CD4-positive, CD25-positive, alpha-beta regulatory T cell (primary cell): ENCODE measurements at places on chromosomes 1 and 21. TPM values are rescaled to one million over a fixed set of nuclear protein-coding genes. Genes with fewer than 3 reads are reported as not detected.

The KLF17 gene
- total RNA-seq: not detected

DNA sequence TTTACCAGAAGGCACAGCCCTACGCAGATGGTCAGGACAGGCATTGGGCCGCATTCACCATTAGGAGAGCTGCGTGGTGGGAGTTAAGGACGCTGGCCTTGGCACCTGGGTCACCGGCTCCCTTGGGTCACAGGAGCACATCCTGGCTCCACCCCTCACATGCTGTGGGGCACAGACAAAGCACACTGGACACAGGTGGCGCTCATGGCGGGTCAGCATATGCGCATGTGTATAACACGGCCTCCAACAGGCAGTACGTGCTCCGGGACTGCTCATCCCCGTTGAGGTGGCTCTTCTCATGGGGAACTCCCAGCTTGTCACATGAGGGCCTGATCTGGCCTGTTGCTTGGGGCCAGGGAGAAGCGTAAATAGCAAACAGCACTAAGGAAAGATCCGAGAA, 25.0 kb downstream of the PGBD5 start:
- no peaks in the 10 kb centered on the region for H3K36me3 ChIP-seq
- H3K27me3 ChIP-seq: no peaks in the 10 kb centered on the region
- H3K27ac ChIP-seq: no peak overlapping the region
- H3K4me3 ChIP-seq: no peak overlapping the region
- no peak for DNase-seq

The AMY1A gene
- not detected for total RNA-seq

The MAN1C1 gene
- total RNA-seq: 15.1 TPM

- H3K27ac ChIP-seq: no peak overlapping the region
- H3K27me3 ChIP-seq: no peaks in the 10 kb centered on the region
- H3K4me1 ChIP-seq: no peaks in the 10 kb centered on the region
These were observed 29.3 kb upstream of the SLC45A3 start for GRCh38 chr1:205709640-205710039.

The BCAN gene
- total RNA-seq: not detected

DNA sequence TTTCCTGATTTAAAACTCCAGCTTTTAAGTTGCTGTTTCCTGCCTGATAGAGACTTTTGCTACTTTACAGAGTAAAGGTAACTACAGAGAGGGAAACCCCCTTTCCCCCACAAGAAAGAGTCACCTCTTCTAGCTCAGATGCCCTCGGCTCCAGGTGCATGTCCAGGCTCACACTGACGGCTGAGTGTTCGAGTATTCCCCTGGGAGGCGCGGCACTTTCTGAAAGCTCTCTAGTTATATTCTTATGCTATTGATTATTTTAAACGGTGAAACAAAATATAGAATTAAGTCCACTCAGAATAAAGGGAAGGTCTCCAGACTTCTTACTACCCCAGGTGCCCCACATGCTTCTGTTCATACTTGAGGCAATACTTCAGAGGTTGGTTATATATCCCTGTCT, 160.3 kb upstream of the FMN2 start:
- H3K27me3 ChIP-seq: no peaks in the 10 kb centered on the region
- no peak for DNase-seq
- no peak overlapping the region for H3K4me3 ChIP-seq
- H3K27ac ChIP-seq: no peak overlapping the region

DNA sequence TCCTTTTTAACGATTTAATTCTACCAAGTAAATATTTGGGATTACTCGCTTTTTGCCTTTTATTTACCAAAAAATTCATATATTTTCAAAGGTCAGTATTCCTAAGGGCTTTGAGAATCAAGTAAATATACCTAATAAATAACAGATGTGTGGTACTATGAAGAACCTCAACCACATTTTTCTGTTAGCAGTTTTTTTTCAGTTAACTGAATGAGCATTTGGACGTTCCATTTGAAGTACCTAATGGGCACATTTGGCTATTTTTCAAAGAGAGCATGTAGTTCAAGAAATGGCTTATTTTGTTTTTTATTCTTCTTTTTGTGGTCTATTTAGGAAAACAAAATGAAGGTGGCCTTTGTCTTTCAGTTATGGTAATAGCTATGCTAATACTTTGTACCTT, 253.0 kb downstream of the GPR52 start:
- H3K4me3 ChIP-seq: no peak overlapping the region
- no peaks in the 10 kb centered on the region for H3K4me1 ChIP-seq
- H3K27me3 ChIP-seq: no peaks in the 10 kb centered on the region
- H3K36me3 ChIP-seq: peaks cover 4% of the 10 kb centered on the region

The PEAR1 gene
- total RNA-seq: 1.3 TPM

- no peaks in the 10 kb centered on the region for H3K27me3 ChIP-seq
- H3K27ac ChIP-seq: no peak overlapping the region
- no peak overlapping the region for H3K4me3 ChIP-seq
These were observed 27.1 kb upstream of the MPZL1 start for GRCh38 chr1:167694691-167695090.

The PROK1 gene
- total RNA-seq: not detected

The NSL1 gene
- total RNA-seq: 24.4 TPM

GRCh38 chr1:143574891-143575520, 396.8 kb downstream of the FAM72C start:
- H3K4me1 ChIP-seq: no peaks in the 10 kb centered on the region
- H3K4me3 ChIP-seq: no peak overlapping the region
- H3K27ac ChIP-seq: no peak overlapping the region
- no peaks in the 10 kb centered on the region for H3K27me3 ChIP-seq
- no peaks in the 10 kb centered on the region for H3K36me3 ChIP-seq

The CACNA1S gene
- total RNA-seq: not detected

DNA sequence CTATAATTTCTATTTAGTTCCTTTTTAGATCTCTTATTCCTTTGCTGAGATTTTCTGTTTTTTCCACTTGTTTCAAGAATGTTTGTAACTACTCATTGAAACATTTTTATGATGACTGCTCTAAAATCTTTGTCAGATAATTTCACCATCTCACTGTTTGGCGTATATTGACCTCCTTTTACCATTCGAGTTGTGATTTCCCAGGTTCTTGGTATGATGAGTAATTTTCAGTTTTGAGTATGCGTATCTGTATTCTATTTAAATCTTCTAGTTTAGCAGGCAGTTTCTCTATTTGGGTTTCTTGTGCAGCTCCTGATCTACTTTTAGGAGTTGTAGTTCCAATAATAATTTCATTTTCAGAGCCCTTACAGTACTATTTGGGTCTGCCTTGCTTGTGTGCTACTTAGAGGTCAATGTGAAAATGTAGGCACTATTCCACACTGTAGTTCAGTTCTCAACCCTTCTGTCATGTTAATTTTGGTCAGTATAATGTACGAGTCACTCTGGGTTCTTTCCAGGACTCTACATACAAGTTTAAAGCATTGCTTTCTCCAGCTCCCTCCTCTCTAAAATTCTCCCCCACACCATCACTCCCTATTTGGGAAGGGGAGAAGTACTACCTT, 115.5 kb downstream of the ACBD6 start:
- no peaks in the 10 kb centered on the region for H3K4me1 ChIP-seq
- no peaks in the 10 kb centered on the region for H3K27me3 ChIP-seq
- DNase-seq: no peak
- no peak overlapping the region for H3K27ac ChIP-seq
- H3K36me3 ChIP-seq: no peaks in the 10 kb centered on the region

DNA sequence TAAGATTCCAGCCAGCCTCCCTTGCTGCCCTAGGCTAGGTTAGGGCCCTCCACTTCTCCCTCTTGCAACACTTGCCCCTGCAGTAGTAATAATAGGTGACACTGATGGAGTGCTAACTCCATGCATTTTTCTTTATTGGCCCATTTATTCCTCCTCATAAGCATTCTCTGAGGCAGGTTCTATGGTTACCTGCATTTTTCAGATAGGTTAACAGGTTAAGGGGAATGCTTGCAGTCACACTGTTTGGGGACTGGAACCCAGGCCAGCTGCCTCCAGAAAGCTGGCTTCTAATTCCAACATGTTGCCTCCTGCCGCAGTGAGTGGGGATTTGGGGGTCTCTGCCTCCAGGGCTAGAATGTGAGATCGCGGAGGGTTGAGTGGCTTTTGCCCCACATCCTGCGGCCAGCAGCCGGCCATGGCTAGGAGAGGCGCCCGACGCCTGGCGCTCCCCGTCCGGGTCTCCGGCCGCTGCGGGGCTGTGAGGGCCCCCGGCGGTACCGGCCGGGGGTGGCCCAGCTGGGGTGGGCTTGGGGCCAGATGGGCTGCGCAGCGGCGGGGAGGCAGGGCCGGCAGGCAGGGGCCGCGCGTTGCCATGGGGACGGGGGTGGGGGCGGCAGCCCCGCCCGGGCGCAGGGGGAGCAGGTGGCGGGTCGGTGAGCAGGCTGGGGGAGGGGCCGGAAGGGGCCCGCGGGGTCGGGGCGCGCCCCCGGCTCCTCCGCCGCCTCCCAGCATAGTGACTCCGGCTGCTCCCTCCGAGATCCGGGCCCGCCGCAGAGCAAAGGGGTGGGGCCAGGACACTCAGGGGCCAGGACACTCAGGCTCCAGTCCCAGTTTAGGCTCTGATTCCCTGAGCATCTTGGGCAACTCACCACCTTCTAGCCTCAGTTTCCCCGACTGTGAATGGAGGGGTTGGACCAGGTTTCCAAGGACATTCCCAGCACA, 68.4 kb upstream of the SSBP3 start:
- peaks cover 39% of the 10 kb centered on the region for H3K4me1 ChIP-seq
- peak overlapping the region; percentile 59 for H3K27ac ChIP-seq
- peak overlapping the region; percentile 62 for H3K4me3 ChIP-seq
- peak; percentile 20 for DNase-seq

GRCh38 chr21:22278366-22278765, 1280.2 kb downstream of the NCAM2 start:
- no peak overlapping the region for H3K27ac ChIP-seq
- no peaks in the 10 kb centered on the region for H3K4me1 ChIP-seq
- H3K36me3 ChIP-seq: no peaks in the 10 kb centered on the region
- no peak overlapping the region for H3K4me3 ChIP-seq
- DNase-seq: no peak
- no peaks in the 10 kb centered on the region for H3K27me3 ChIP-seq

DNA sequence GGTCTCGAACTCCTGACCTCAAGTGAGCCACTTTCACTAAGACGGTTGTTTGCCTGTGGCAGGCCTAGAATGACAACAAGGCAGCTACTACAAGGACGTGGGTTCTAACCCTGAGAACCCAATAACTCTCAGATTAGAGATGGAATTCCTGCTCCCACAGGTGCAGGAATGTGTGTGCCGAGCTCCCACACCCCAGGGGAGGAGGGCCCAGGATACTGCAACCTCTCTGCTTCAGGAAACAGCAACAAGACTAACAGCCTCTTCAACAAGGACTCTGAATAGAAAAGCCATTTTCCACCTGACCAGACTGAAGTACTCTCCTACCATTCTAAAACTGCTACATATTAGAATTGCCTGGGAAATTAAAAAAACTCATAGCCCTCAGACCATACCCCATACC, 4.9 kb downstream of the LSM10 start:
- H3K27ac ChIP-seq: no peak overlapping the region
- no peaks in the 10 kb centered on the region for H3K27me3 ChIP-seq
- H3K4me3 ChIP-seq: no peak overlapping the region
- H3K4me1 ChIP-seq: peaks cover 13% of the 10 kb centered on the region

- H3K36me3 ChIP-seq: peaks cover 4% of the 10 kb centered on the region
- peaks cover 18% of the 10 kb centered on the region for H3K4me1 ChIP-seq
- DNase-seq: no peak
- no peak overlapping the region for H3K4me3 ChIP-seq
- no peak overlapping the region for H3K27ac ChIP-seq
- H3K27me3 ChIP-seq: no peaks in the 10 kb centered on the region
These were observed 4.2 kb upstream of the RAP1GAP start for GRCh38 chr1:21673277-21673780.

DNA sequence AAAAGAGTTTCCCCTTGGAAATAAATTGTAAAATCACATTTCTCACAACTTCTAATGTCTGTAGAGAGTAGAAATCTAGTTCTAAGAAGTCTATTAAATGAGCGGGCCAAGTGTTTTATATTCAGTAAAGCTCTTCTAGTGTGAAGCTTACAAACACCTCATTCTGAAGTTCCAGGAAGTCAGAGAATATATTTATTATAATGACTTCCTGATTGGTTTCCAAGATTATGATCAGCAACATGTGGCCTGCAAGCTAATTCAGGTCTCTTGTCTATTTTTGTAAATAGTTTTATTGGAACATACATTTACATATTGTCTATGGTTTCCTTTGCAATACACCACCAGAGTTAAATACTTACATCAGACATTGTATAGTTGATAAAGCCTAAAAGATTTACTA, 603.9 kb downstream of the AMY1C start:
- H3K36me3 ChIP-seq: no peaks in the 10 kb centered on the region
- no peak for DNase-seq
- no peaks in the 10 kb centered on the region for H3K27me3 ChIP-seq
- H3K4me1 ChIP-seq: no peaks in the 10 kb centered on the region
- no peak overlapping the region for H3K4me3 ChIP-seq
- H3K27ac ChIP-seq: no peak overlapping the region

DNA sequence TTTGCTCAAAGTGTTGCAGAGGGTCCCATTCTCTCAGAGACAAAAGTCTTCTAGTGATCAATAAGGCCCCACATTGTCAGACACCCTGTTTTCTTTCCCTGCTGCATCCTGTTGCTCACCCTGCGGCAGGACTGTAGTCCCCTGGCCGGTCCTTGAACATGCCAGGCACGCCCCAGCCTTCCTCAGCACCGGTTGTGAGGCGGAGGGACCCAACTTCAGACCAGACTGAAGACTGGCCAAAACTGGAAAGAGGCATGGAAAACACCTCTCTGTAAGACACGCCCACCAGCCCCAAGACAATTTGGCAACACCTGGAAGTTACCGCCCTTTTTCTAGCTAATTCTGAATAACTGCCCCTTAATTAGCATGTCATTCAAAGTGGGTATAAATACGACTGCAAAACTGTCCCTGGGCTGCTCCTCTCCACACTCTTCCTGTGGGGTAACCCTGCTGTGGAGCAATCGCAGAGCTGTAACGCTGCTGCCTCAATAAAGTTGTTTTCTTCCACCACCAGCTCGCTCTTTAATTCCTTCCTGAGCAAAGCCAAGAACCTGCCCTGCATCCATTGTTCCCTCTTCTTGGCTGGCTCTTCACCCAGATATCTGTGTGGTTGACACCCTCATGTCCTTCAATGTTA, 23.8 kb downstream of the PLA2G2A start:
- no peak overlapping the region for H3K27ac ChIP-seq
- no peak for DNase-seq
- H3K4me3 ChIP-seq: no peak overlapping the region
- H3K27me3 ChIP-seq: peaks cover 2% of the 10 kb centered on the region
- H3K36me3 ChIP-seq: no peaks in the 10 kb centered on the region

The IGSF9 gene
- total RNA-seq: not detected

The PLEKHN1 gene
- 2.5 TPM for total RNA-seq

The FAAH gene
- total RNA-seq: 7.3 TPM

The TCEA3 gene
- 8.5 TPM for total RNA-seq

The LORICRIN gene
- not detected for total RNA-seq

GRCh38 chr1:172609528-172609927, 49.4 kb upstream of the FASLG start:
- no peaks in the 10 kb centered on the region for H3K27me3 ChIP-seq
- no peaks in the 10 kb centered on the region for H3K4me1 ChIP-seq
- no peak overlapping the region for H3K4me3 ChIP-seq
- H3K27ac ChIP-seq: no peak overlapping the region
- peaks cover 31% of the 10 kb centered on the region for H3K36me3 ChIP-seq
